ENCODE measurements at places on chromosomes 1 and 21.
A peak's percentile ranks its signal among the peaks of the same experiment; 100 is the strongest.

GRCh38 chr1:189597083-189597482 lies 880.6 kb downstream of the BRINP3 start:
- DNase-seq = no peak

DNA sequence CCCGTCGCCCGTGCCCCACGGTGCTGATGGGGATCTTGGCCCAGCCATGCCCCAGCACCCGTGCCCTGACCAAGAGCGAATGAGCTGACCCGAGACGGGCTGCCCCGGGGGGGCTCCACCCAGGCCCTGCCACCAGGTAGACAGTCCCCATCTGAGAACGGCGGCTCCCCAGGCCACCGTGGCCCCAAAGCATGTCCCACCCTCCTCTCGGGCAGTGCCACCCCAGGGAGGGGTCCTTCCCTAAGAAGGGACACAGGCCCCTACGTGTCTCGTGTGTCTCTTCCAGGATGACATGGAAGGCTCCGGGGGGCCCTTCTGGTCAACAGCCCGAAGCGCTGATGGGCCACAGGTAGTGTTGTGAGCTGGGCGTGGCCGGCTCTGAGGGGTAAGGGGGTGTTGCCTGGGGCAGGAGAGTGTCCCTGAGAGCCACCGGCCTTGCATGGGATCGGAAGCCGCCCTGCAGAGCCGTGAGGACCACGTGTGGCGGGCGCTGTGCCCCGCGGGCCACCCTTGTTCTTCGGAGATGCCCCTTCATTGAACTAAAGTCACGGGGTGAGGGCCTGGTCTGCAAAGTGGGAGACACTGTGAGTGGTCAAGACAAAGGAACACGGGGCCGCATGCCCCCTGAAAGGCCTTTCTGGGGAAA lies 55.0 kb downstream of the SLC19A1 start:
- no peak for DNase-seq

DNA sequence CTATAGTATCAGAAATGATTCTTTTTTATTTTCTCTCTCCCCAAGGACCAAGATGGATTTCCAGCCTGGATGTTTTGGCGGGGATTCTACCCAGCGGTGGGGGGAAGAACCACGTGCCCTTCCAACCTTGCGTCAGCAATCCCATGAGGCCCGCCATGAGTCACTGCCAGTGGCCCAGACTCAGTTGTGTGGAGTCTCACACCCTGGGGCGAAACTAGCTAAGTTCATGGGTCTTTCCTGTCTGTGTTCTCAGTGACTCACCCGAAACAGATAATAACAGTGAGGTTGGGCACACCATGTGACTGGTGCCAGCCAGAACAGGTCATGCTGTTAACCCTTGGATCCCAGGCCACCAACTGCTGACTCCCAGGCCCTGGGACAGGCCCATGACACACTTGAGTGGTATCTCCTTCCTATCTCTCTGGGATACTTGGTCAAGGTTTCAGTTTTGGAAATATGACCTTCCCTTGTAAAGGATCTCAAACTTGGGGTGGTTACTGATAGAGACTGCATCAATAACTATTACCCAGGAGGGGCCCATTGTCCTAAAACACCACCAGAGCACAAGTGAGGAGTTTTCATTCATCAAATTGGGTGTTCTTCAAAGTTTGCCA lies 98.0 kb upstream of the DUSP10 start:
- no peak for DNase-seq

- DNase-seq = no peak
Observed at GRCh38 chr1:28779751-28780408, 32.1 kb upstream of the OPRD1 start.

DNA sequence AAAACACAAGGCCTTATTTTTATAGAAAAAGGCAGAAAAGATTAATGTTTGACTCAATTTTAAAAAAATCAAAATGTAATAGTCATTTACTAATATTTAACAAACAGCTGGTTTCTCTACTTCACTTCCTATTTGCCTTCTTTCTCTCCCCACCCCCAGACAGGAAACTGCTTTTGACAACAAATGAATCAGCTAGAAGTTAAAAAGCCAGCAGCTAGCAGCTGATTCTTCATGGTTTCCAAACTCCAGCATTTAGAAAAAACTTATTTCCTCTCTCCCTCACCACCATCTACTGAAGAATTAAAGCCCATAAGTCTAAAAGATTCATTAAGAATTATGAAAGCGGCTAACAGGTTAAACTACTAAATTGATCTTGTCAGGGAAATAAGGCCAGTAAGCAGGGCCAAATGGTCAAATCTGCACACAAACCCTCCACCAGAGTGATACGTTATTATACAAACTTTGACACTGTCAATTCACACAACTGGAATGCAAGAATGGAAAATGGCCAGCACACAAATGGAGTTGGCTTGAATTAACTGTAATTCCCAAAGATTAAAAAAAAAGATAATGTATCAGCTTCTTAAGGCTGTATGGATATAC lies 4.0 kb downstream of the WDR26 start:
- no peak for DNase-seq

- DNase-seq = no peak
Observed at GRCh38 chr1:43997295-43997999, 6.0 kb downstream of the CCDC24 start.

DNA sequence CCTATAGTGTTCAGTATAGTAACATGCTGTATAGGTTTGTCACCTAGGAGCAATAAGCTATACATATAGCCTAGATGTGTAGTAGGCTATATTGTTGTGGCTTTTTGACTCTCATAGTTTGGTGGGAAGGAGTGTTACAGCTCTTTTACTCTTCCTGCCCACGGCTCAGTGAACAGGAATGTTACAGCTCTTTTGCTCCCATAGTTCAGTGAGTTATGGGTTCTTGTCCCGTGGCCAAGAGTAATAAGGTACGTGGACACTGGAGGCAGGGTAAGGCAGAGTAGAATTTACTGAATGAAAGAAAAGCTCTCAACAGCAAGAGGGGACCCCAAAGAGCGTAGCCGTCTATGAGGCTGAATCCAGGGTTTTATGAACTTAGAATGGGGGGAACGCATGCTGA lies 734.3 kb downstream of the ADGRL2 start:
- DNase-seq = no peak

- peak; percentile 27 for DNase-seq
Observed at GRCh38 chr1:233328142-233328921, 808 bp downstream of the MAP3K21 start.

DNA sequence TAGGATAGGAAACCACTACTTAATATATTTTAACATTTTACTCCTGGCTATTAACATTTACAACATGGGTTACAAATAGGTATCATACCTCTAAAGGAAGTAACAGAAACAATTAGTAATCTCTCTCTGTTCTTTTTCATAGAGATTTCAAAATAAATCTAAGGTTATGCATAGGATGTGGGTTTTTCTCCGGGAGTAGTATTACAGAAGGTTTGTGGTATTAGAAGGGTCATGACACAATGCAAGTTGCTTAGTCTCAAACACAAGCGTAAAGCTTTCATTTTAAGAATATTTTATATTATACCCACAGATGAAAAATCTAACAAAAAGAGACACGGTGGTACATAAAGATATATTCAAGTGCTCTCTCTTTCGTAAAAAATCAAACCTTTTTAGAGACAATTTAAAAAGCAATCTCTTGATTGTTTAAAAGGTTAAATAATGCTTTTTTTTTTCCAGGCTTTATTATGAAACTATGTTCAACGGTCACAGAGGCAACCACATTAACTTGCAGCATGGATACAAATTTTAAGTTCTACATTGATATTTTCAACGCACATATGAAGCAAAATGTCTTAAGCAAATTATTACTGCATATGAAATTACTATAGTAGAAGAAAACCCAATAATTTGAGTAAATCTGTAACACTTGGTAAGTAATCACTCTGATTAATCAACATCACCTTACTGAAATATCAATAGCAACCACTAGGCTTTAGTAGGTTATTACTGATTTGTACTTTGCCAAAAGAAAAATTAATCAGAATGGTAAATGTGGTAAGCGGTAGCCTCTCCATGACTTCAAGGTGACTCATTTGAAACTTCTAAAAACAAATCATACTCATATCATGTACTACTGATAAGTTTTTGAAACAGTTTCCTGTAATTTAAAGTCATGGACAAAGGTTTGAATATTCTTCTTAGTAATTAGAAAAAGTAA lies 97.4 kb upstream of the GFI1 start:
- no peak for DNase-seq

- DNase-seq = no peak
Observed at GRCh38 chr1:46002551-46003150, 129.8 kb downstream of the PIK3R3 start.

- no peak for DNase-seq
Observed at GRCh38 chr1:79694241-79694640, 687.7 kb upstream of the ADGRL4 start.

- no peak for DNase-seq
Observed at GRCh38 chr1:31637915-31638673, 6.6 kb downstream of the PEF1 start.

- DNase-seq = no peak
Observed at GRCh38 chr1:197912739-197913494, 4.3 kb upstream of the LHX9 start.
